ENCODE measurements at places on chromosomes 4 and X.
A peak's percentile ranks its signal among the peaks of the same experiment; 100 is the strongest.

DNA sequence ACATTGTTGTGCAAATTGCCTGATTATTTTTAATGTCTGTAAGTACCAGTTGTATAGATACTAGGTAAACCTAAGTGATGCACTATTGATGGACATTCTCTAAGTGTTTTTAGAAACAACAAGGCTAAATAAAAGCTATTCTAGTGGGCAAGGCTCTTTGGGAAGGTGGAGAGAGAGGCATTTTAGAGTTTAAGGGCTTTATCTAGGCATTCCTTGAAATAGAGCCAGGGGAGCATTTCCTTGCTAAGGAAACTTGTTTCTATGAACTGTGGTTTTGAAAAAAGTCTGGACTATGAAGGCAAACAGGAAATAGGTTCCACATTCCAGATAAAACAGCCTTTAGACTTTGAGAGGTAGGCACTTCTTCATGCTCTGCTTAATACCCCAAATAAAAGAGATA is 23.8 kb downstream of the BMX start:
- DNase-seq, result no peak

DNA sequence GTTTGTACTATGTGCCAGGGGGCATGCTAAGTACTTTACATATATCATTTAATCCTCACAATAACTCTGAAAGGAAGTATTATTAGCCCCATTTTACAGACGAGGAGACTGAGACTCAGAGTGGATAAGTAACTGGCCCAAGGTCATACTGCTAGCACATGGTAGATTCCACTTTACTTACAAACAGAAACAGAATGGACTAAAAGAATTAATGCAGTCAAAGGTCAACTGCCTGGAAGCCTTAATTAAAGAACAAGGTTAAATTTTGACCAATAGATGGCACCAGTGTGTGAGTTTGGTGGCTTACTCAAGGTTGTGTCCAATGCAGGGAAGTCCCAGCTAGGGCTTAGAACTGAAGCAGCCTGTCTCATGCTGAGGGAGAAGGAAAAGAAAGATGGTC is 4.7 kb downstream of the RIPPLY1 start:
- DNase-seq, result no peak

DNA sequence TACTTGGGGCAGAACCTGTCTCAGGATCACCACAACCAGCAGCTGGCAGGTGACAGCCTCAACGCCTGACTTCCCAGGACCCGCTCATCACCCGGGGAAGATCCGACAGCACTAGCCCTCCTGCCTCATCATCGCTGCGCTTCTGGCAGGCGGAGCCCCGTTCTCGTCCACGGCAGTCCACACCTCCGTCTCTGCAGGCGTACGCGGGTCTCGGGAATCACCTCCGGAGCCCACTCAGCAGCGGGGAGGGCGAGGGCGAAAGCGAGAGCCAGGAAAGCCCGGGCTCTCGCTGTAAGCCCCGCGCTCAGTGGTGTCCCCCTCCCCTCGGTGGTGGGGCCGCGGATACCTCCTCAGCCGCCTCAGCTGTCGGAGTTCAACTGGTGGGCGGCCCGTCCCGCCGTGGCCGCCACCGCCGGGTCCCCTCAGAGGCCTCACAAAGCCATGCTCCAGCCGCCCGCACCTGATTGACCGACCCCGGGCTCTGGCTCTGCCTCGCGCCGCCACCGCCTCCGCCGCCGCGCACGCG is 518 bp upstream of the CNKSR2 start:
- DNase-seq, result no peak

DNA sequence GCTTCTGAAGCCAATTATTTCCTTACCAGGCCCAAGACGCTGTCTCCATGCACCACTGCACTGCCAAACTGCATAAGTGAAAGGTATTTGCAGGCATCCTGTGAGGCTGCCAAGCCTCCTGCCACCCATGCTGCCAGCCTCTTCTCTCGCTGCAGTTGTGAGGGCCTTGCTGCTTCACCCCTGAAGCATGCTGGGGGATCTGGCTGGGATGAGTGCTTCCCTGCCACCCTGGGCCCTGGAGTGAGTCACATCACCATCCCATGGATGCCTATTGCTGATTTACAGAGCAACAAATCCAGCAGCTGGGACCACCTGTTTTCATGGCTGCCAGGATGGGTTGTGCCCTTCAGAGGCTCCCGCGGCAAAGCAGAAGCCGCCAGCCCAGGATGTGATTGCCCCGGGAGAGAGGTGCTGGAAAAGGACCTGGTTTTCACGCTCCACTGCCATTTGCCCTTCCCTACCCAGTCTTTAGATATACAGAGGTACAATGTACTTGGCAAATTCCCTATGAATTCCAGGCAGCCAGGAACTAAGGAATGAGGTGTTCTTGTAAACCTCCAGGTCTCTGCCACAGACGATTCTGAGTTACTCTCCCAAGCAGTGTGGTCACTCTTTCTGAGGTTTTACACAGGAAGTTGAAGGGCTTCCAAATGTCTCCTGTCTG is 41.5 kb upstream of the PTCHD1 start:
- DNase-seq, result no peak

- DNase-seq, result no peak
Measured at GRCh38 chr4:27692868-27693634, 832.4 kb downstream of the STIM2 start.

- no peak for DNase-seq
Measured at GRCh38 chr4:105845559-105845958, 49.7 kb upstream of the NPNT start.

- DNase-seq, result no peak
Measured at GRCh38 chrX:108601276-108601675, 135.1 kb downstream of the IRS4 start.

GRCh38 chr4:8838961-8839431 is 32.6 kb downstream of the HMX1 start:
- DNase-seq, result no peak

DNA sequence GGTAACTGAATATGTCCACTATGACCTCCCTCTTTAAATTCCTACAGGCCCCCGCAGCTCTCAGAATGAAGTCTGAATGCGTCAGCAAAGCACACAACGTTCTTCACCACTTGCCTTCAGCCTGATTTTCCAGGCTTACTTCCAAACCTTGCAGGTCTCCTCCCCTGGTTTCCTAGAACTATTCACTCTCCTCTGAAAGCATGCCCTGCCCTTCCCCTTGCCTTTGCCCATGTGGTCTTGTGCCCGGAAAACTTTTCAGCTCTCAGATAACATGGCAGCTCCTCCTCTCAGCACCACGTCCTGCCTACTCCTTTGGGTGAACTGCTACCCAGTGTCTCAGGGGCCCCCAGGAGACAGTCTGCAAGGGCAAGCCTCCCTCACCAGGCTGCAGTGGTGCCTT is 268.5 kb upstream of the LDB2 start:
- no peak for DNase-seq

DNA sequence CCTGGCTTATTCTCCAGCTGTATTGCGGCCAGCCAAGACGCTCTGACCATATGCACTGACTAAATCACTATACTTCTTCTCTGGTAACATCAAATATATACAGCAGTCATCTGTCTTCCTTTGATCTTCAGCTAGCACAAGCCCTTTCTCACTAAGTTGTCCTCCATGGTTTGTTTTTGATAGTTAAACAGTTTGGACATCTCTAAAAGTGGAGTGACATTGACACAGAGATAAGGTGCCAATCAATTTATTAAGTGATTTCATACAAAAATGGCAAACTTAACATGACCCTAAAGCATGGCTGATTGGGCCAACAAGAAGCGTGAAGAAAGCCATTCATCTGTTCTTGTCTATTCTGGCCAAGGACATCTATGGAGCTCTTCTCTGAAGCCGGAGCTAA is 334.9 kb downstream of the NKX6-1 start:
- no peak for DNase-seq

GRCh38 chrX:32139476-32139875 is 1067.6 kb upstream of the FTHL17 start:
- DNase-seq, result no peak

- no peak for DNase-seq
Measured at GRCh38 chr4:169068423-169068822, 58.4 kb upstream of the CBR4 start.

GRCh38 chr4:8350841-8351461 is 81.4 kb downstream of the HTRA3 start:
- DNase-seq, result no peak

DNA sequence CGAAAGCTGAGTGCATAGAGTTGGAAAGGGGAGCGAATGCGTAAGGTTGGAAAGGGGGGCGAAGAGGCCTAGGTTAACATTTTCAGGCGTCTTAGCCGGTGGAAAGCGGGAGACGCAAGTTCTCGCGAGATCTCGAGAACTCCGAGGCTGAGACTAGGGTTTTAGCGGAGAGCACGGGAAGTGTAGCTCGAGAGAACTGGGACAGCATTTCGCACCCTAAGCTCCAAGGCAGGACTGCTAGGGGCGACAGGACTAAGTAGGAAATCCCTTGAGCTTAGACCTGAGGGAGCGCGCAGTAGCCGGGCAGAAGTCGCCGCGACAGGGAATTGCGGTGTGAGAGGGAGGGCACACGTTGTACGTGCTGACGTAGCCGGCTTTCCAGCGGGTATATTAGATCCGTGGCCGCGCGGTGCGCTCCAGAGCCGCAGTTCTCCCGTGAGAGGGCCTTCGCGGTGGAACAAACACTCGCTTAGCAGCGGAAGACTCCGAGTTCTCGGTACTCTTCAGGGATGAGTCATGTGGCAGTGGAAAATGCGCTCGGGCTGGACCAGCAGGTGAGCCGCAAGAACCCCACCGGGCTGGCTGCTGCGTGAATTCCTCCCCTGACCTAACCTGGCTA is at the start of gene DDX3X:
Gene DDX3X (plus strand): TSS at position 419 of the 619 bp plus-strand sequence. CDS start 91 bp downstream, at position 510.
- DNase-seq, result peak; percentile 74

DNA sequence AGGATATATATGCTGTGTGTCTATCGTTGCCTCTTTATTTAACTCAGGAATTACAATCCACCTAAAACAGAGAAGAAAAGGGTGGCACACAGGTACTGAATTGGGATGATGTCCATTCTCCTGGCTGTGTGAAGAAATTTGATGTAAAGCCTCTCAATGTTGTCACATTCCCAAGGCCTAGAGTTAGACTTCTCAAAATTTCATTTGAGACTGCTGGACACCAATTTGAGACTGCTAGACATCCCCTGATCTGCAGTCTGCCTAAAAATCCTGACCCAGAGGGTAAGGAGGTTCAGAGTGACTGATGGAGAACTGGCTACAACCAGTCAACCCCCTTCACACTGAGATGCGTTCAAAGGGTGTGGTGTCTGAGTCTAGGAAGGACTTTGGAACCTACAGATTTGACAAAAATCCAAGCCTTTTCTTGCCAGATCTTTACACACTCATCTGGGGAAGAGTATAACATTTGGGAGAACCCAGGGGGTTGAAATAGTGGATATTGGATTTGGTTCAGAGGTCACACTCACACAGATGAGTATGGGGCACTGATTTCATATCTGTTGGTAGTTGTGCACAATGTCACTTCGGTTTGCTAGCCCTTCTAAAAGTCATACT is 4.9 kb upstream of the PRDM8 start:
- DNase-seq, result no peak

DNA sequence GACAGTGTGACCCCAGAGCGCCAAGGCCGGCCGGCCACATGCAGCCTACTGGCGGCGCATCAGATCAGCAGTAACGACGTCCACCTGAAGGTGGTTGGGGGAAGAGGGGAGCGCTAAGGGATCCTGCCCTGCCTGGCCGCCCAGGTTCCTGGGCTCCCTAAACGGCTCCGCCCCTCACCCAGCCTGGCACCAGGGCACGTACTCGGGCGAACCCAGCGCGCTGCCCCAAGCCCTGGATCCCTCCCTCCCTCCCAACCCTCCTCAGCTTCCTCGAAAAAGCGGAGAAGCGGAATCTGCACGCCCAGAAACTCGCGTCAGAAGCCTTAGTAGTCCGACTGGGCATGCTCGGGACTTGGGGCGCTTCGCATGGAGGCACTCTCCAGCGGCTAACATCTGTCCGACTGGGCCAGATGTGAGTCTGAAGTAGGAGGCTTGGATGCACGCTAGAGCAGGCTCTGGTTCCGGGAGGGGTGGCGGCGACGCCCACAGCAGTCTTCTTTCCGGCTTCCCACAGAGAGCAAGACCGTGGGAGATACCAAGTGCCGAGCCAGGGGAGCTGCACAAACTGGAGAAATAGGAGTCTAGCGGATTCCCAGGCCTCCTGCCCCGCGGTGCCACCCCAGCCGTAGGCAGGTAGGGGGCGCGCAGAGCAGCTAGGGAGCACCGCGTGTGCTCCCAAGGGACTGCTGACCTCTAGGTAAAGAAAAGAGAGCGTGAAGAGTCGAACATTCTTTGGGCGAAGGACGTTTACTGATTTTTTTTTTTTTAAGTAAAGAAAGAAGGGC is 114.3 kb upstream of the TEX13C start:
- DNase-seq, result peak; percentile 94

Measured in DMS153 (cell line).